Cerebellum (tissue), 4 donors: ENCODE measurements at places on chromosomes 2 and 18. TPM values are rescaled to one million over a fixed set of nuclear protein-coding genes. Genes with fewer than 3 reads are reported as not detected.

Gene SLC5A7
- 3.1 TPM for total RNA-seq

DNA sequence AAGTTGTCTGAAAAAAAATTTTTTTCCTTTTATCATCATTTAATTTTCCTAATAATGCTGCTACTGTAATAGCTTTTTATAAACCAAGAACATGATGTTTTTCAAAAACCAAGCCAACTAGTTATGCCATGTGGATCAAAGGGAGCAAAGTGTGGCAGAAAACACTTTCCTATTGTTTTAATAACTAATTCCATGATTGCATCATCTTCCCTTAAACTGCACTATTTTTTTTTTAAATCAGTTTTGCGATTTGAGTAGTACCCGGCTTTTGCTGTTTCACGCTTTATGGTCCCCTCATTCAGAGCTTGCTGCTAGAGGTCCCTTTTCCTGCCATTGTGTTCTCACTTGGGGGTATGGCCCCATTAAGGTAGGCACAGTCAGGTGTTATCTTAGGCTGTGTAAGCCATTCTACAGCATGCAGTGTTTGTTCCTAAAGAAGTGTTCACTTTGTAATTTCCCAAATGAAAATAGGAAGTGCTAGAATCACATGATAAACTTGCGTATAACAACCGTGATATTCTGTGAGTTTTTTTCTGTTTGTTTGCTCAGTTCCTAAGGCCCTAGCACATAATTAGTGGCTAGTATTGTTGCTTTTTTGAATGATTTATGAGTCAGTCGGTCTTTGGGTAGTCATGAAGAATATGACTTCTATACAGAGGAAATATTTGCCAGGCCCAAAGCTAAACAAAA lies 225.8 kb downstream of the PTGR3 start:
- no peak for DNase-seq

DNA sequence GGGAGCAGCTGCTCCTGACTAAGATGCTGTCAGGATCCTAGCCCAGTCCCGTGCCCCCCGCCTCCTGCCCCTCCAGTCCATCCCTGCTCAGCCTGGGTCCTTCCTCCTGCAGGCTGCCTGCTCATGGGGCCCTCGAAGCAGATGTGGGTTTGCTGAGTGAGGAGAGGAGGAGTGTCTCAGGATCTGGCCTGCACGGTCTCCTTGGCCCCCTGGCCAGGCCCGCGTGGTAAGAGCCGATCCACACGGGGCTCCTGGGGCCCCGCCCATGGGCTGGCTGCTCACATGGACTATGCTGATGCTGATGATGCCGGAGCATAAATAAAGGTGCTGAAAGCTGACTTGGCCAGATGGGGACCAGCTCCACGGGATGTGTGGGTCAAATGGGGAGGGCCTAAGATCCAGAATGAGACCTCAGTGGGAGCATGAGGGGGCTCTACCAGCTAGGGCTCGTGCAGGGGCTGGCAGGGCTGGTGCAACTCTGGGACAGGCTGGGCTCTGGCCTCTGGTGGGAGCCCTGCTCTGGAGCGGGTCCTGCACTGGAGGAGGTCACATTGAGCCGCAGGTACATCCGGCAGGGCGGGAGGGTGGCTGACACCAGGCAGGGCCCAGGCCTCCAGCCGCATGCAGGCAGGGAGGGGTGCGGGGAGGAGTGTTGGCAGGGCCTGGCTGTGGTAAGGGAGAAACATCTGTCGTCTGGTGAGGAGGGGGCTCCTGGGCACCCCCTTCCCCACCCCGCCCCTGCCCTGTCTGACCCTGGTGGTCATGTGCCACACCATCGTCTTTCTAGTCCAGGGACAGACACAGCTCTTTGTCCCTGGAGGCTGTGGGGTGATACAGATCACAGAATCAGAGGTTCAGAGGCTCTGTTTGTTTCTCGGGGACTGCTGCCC lies 275.3 kb upstream of the HDAC4 start:
- no peak for DNase-seq

Gene C2orf80
- 12.2 TPM for total RNA-seq

Gene B4GALT6
- total RNA-seq: 18.0 TPM

Gene ZCCHC2
- 15.2 TPM for total RNA-seq

Gene ZNF892
- 30.4 TPM for total RNA-seq

GRCh38 chr2:209565896-209566582 lies 142.2 kb downstream of the MAP2 start:
- no peak for DNase-seq

GRCh38 chr2:138787053-138787666 lies 7.0 kb upstream of the NXPH2 start:
- DNase-seq: peak; percentile 10

DNA sequence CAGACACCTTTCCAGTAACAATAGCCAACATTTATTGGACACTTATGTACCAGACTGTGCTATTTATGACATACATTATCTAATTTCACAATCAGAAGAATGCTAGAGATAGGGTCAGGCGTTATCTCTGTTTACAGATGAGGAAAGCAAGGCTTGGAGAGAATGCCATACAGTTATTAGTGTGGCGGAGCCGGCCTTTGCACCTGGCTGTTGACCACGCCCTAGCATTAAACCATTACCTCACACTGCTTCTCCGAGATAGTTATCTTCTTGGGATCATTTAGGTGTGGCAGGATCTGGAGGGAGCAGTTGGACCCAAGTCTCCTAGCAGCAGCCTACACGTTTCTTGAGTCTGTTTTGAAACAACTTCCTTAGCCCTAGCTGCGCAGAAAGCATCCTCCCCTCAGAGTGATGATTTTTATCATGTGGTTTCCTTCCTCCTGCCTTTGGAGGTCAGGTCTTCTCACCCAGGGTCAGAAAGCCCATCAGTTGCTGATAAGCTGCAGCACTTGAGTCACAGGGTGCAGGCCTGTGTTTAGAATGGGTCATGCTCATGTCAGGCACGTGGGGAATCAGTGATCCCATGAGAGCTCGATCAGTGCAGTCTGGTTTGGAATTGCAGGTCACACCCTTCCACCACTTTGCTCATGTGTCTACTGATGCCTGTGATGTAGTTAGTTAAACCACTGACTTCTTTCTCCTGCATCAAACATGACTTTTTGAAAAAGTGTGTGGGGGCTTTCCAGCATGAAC lies 118.2 kb downstream of the SPTBN1 start:
- no peak for DNase-seq

Gene DYNAP
- not detected for total RNA-seq

DNA sequence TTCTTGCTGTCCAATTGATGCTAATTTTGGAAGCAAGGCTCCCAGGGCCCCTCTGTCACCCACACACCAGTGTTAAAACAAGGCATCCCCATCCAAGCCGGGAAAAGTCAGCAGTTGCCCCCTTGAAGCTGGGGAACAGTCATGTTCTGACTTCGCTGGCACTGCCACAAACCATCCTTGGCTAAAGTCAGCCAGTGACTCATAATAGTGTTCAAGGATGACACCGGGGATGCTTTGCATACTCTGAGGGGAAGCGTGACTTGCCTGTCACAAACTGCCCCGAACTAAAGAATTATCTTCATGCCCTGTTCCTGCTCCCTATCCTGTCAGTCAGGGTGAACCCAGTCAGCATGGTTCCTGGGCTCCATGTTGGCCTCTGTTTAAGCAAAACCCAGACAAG lies 37.0 kb downstream of the TGFA start:
- no peak for DNase-seq

GRCh38 chr18:9846162-9846925 lies 39.4 kb upstream of the TXNDC2 start:
- no peak for DNase-seq

DNA sequence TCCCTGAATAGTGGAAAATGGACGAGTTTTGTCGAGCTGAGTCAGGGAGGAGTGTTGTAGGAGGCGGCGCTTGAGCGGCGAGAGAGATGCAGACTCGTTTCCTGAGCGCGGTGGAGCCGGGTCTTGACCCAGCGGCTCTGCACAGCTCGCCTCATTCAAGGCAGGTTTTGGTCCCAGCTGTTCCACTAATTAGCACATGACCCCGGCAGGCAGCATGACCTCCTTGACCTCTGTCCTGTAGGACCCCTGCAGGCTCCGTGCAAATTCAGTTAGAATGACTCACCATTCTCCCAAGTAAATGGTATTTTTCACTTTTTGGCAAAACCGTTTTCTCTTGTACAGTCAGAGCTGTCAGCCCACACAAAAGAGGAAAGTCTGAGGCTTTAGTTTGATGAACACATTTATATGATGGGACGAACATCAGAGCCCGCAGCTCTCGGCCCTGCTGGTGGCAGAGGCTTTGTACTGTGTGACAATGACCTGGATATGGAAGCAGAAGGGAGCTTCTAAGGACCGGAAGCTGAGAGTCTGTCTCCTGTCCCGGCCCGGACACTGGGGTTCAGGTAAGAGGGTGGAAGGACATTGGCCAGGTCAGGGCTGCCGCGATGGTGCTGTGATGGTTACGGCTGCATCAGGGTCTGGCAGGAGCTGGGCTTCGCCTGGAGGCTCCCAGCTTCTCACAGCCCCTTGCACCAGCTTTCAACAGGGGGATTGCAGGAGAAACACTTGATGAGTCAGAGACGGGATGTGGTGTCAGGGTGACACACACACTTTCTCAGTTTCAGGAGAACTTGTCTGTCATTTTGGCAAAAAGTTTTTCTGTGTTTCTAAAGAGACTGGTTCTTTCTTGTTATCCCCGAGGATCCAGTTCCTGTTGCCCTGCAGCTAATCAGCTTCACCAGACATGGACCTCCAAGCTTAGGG lies 29.9 kb upstream of the ALKAL2 start:
- DNase-seq: no peak

Gene SULT1C4
- 20.7 TPM for total RNA-seq

DNA sequence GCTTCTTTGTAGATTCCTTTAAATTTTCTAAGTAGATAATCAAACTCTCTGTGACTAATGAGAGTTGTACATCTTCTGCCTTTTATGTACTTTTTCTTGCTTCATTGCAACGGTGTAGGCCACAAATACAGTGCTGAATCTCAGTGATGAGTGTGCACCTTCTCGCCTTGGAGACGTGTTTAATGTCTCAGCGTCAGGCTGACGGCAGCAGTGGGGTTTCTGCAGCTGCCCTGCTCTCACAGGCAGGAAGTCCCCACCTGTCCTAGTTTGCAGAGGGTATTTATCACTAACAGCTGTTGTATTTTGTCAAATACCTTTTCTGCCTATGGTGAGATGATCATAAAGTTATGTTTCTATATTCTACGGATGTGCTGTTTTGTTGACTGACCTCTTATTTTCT lies 13.3 kb downstream of the AGXT start:
- no peak for DNase-seq

- DNase-seq: no peak
Observed at GRCh38 chr18:78159397-78159796, 820.2 kb upstream of the SALL3 start.

- DNase-seq: no peak
Observed at GRCh38 chr2:221502270-221503010, 69.7 kb downstream of the EPHA4 start.

Gene TRIM54
- 1.2 TPM for total RNA-seq

Gene FABP1
- total RNA-seq: 1.1 TPM

GRCh38 chr2:117832332-117832731 lies 17.8 kb downstream of the DDX18 start:
- DNase-seq: no peak

DNA sequence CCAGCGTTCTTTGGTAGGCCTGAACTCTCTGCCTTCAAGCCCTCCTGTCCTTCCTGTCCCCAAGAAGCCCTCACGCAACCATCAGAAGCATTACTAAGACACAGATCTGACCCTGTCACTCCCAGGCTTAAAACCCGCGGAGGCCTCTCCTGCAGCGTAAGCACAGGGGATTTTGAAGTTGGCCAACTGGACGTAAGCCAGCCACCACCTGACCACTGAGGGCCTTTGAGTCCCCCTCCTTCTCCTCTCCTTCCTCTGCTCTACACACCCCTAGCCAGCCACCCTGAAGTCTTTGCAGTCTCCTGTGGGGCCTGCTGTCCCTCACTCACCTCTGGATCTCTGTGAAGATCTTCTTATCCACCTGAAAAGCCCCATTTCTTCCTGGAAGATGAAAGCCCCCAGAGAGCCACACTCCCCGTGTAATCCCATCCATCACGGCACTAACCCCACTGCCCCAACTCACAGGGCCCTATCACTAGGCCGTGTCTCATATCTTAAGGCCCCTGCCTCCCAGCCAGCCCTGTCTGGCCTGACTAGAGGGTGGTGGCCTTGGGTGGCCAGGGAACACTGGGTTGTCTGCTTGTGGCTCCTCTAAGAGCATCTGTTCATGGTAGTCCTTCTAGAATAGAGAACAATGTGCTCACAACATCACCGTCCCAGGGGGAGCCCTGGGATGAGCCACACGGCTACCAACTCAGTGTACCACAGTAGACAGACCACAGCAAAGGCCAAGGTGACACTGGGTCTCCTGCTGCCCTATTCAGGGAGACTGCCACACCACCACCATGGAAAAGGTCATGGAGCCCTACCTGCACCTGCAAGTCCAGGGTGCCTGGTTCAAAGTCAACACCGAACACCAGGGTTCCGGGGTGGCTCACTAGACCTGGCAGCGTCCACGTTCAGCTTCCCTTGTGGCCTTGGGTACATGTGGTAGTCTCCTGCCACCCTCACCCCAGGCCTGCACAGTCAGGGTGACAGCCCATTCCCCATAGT lies 191.6 kb downstream of the ZBTB7C start:
- DNase-seq: no peak

Gene UGT1A5
- not detected for total RNA-seq

- no peak for DNase-seq
Observed at GRCh38 chr2:4662161-4662779, 958.9 kb downstream of the DCDC2C start.

GRCh38 chr18:46104128-46104911 lies at the start of gene HAUS1:
Gene HAUS1 (plus strand): TSS chr18:46104385. CDS start chr18:46104412, 27 bp downstream.
- DNase-seq: peak; percentile 95

Gene MAB21L4
- not detected for total RNA-seq

DNA sequence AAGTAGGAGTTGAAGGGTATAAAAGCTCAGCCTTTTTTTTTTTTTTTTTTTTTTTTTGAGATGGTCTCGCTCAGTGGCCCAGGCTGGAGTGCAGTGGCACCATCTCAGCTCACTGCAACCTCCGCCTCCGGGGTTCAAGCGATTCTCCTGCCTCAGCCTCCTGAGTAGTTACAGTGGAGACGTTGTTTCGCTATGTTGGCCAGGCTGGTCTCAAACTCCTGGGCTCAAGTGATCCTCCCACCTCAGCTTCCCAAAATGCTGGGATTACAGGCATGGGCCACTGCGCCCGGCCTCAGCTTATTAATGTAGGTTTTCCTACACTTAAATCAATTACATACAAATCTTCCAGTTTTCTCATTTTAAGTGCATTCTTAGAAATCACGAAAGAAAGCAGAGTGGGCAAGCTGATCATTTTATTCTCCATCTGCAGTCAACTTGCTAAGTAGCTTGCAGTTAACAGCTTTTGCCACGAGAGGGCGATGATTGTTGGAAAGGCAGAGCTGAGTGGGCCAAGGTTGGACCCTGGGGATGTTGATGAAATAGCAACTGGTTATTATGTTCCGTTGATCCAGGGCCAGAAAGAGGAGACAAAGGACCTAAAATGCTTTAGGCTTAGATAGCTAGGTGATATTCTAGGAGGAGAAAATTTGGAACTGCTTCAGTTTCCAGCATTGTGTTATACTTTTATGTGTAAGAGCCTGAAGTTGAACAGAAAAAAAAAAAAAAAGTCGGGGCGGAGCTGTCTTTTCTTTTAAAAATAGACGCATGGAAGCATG lies 234.4 kb upstream of the EPAS1 start:
- DNase-seq: peak; percentile 52

Gene TLX2
- total RNA-seq: not detected

Gene LYPD6
- total RNA-seq: 7.5 TPM
